ENCODE measurements at places on chromosomes 11 and 22. TPM values are rescaled to one million over a fixed set of nuclear protein-coding genes. Genes with fewer than 3 reads are reported as not detected.

The VPREB1 gene
- not detected for total RNA-seq

The FBXO3 gene
- 56.8 TPM for total RNA-seq

DNA sequence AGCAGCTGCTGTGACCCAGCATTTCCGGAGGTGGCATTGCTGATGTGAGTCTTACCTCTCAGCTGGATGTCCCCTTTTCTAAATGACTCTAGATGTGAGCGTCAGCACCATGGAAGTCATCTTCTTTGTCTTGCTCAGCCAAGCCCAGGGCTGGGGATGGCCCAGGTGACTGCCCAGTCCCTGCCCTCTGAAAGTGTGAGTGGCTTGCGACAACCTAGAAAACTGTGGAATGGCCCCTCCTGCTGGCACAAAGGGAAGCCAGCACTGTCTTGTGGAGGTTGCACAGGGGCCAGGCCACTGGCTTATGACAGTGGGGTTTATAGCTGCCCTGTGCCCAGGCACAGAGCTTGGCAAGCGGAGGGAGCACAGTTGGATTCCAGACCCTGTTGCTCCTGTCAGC lies 6.2 kb downstream of the TUB start:
- DNase-seq = peak; percentile 23

- peak; percentile 8 for DNase-seq
These were observed 39.0 kb downstream of the QSER1 start for GRCh38 chr11:32931606-32932005.

GRCh38 chr22:48577014-48577690 lies 1250.5 kb downstream of the BRD1 start:
- peak; percentile 8 for DNase-seq

DNA sequence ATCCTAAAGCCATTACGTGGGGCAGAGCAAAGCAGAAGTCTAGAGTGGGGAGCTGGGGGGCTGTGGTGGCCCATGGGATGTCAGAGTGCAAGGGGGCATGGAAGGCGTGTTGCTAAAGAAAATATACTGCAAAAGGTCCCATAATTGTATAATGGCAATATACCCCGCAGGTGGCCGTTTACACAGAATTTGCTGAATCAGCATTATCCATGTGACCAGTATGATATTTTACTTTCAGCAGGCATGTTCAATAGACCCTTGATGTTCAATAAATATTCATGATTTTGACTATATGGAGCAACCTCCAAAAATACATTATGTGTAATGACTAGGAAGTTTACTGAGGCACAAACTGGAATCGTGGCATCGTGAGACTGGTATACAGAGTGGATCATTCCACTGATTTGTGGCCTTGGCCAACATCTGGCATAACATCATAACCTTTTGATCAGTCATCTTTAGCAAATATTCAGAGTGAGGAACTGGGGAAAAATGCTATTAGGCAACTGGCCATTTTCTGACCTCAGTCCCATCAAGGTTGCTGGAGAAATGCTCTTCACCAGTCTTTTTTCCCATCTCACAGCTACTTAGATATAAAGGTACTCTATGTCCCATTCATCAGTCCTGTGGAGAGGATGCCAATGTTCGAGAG lies 29.3 kb upstream of the PPP2R1B start:
- no peak for DNase-seq

GRCh38 chr11:130550984-130551383 lies 102.5 kb downstream of the ADAMTS15 start:
- no peak for DNase-seq

DNA sequence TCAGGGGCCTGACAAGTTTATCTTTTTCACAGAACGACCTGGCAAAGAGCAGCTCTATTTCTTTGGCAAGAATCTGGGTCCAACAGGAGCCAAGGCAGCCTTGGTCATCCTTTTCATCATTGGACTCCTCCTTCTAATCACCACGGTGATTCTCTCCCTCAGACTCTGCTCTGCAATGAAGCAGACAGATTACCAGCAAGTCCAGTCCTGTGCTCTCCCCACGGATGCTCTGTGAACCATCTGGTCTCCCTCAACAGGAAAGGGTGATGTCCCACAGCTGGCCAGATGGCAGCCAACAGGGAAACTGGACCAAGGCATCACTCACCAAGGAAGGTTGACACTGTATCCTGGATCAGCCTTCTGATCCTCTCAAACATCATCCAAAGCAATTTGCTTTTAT lies 17.0 kb upstream of the PANX1 start:
- DNase-seq = no peak
